ENCODE measurements at places on chromosomes 2 and 18.
A peak's percentile ranks its signal among the peaks of the same experiment; 100 is the strongest.

DNA sequence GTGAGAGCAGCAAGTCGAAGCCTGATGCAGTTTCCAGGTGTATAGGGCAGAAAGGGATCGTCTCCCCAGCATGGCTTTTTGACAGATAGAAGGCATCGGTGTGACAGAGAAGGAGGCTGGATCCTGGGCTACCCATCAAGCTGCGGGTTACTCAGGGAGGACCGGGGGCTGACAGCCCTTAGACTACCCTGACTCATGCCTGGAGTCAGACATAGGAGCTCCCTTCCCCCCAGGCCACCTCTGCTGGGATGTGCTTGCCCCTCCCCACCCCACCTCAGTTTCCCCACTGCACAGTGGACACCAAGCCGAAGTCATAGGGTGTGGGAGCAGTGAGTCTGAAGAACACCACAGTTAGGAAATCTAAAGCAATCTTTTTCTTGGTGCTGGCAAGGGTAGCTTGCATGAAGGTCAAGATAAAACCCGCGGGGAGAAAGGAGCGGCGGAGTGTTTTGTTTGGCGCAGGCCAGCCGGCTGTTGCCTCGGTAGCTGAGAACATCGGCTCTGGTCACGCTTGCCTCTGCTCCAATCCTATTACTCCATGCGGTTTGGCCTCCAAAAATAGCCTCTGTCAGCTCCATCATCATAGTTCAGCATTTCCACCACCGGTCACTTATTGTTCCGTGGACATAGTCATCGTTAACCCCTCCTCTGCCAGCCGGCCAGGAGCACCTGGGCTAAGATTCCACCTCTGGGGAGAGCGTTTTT lies 169.2 kb upstream of the GLI2 start:
- H3K27me3 ChIP-seq: peaks cover 23% of the 10 kb centered on the region
- H3K4me1 ChIP-seq: peaks cover 8% of the 10 kb centered on the region
- no peak overlapping the region for H3K27ac ChIP-seq
- peak; percentile 51 for DNase-seq
- no peak overlapping the region for H3K4me3 ChIP-seq
- H3K36me3 ChIP-seq: no peaks in the 10 kb centered on the region

GRCh38 chr2:236008006-236008405 lies 160.2 kb downstream of the GBX2 start:
- no peak overlapping the region for H3K4me3 ChIP-seq
- H3K36me3 ChIP-seq: no peaks in the 10 kb centered on the region
- no peak for DNase-seq
- no peak overlapping the region for H3K27ac ChIP-seq
- H3K4me1 ChIP-seq: no peaks in the 10 kb centered on the region

DNA sequence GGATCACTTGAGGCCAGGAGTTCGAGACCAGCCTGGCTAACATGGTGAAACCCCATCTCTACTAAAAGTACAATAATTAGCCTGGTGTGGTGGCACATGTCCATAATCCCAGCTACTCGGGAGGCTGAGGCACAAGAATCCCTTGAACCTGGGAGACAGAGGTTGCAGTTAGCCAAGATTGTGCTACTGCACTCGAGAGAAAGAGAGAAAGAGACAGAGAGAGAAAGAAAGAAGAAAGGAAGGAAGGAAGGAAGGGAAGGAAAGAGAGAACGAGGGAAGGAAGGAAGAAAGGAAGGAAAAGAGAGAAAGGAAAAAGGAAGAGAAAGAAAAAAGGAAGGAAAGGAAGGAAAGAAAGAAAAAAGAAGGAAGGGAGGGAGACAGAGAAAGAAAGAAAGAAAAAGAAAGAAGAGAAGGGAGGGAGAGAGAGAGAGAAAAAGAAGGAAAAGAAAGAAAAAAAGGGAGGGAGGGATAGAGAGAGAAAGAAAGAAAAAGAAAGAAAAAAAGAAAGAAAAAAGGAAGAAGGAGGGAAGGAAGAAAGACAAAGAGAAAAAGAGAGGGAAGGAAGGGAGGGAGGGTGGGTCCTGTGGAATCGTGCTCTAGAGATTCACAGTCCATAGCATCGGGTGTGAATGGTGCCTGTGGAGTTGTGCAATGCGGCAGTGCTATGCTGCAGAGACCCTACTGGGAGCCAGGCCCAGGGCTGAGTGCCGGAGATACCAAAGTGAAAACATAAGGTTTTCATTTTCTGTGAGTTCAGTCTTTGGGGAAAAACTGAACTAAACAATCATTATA lies 4.6 kb upstream of the SDC1 start:
- no peaks in the 10 kb centered on the region for H3K4me1 ChIP-seq
- H3K4me3 ChIP-seq: no peak overlapping the region
- no peaks in the 10 kb centered on the region for H3K27me3 ChIP-seq
- no peak for DNase-seq

GRCh38 chr18:22961156-22961555 lies 28.0 kb downstream of the RBBP8 start:
- no peaks in the 10 kb centered on the region for H3K4me1 ChIP-seq
- no peak overlapping the region for H3K4me3 ChIP-seq
- DNase-seq: no peak
- H3K27me3 ChIP-seq: no peaks in the 10 kb centered on the region
- H3K36me3 ChIP-seq: no peaks in the 10 kb centered on the region
- H3K27ac ChIP-seq: no peak overlapping the region

GRCh38 chr18:58396966-58397365 lies 231.9 kb downstream of the ALPK2 start:
- DNase-seq: no peak
- no peak overlapping the region for H3K4me3 ChIP-seq
- no peaks in the 10 kb centered on the region for H3K27me3 ChIP-seq
- H3K4me1 ChIP-seq: peaks cover 9% of the 10 kb centered on the region

All from SJCRH30 (cell line).